Prostate gland (tissue), 2 donors: ENCODE measurements at places on chromosomes 4 and X.

- DNase-seq = no peak
Observed at GRCh38 chr4:5707366-5707765, 993 bp downstream of the EVC2 start.

DNA sequence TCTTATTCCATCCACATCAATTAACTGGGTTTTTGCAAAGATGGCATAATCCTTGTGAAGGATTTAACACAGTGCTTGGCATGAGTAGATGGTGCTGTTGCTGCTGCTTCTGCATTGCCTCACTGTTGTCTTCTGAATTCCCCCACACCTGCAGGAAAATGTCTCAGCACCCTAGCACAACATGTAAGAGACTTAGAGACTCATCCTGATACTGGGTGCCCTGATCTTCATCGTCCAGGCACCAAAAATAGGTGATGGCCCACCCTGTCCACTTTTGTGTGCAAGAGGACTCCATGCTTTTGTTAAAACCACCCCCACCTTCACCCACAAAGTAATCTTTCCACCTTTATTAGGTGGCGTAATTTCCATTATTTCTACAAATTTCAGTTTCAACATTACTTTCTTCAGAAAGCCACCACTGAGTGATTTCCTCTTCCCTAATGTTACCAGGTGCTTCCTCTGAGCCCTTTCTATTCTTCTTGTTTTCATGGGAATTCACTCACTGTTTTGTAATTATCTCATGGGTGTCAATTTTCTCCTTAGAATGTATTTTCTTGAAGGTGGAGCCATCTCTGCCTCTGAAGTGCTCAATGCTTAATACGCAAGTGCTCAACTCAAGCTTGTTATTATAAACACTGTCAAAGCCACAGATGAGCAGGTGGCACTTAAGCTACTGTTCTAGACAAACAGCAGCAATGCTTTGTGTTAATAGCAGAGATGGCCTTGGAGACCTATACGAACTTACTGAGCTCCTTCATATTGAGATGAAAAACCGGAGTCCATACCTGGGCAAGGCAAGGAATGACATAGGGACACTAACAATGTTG, 89.5 kb downstream of the HS3ST1 start:
- DNase-seq = no peak

- no peak for DNase-seq
Observed at GRCh38 chr4:159232465-159233106, 129.7 kb downstream of the RAPGEF2 start.

GRCh38 chr4:184376126-184376838, 98.1 kb downstream of the IRF2 start:
- DNase-seq = no peak
